HepG2 (cell line): ENCODE measurements at places on chromosomes 5 and 9. TPM values are rescaled to one million over a fixed set of nuclear protein-coding genes. Genes with fewer than 3 reads are reported as not detected.

GRCh38 chr5:1477341-1477740 lies 32.1 kb upstream of the SLC6A3 start:
- peaks cover 2% of the 10 kb centered on the region for H3K4me1 ChIP-seq
- no peak overlapping the region for H3K4me3 ChIP-seq
- H3K36me3 ChIP-seq, result peaks cover 64% of the 10 kb centered on the region
- no peak overlapping the region for H3K27ac ChIP-seq
- no peaks in the 10 kb centered on the region for H3K27me3 ChIP-seq

The DPH7 gene
- total RNA-seq, result 22.6 and 31.6 TPM in 2 replicates

- H3K27me3 ChIP-seq, result no peaks in the 10 kb centered on the region
- no peak for DNase-seq
- peaks cover 3% of the 10 kb centered on the region for H3K4me1 ChIP-seq
Measured at GRCh38 chr9:111922324-111923013, 25.9 kb downstream of the UGCG start.

- no peak overlapping the region for H3K4me3 ChIP-seq
- H3K36me3 ChIP-seq, result no peaks in the 10 kb centered on the region
- H3K27ac ChIP-seq, result no peak overlapping the region
- H3K4me1 ChIP-seq, result no peaks in the 10 kb centered on the region
Measured at GRCh38 chr5:120504057-120504456, 40.0 kb downstream of the PRR16 start.

GRCh38 chr5:115579216-115579615 lies 23.1 kb downstream of the TICAM2 start:
- DNase-seq, result no peak
- H3K4me3 ChIP-seq, result no peak overlapping the region
- H3K27ac ChIP-seq, result no peak overlapping the region
- no peaks in the 10 kb centered on the region for H3K4me1 ChIP-seq
- H3K27me3 ChIP-seq, result peaks cover 3% of the 10 kb centered on the region; the same call in 1 of the 3 replicates

- no peaks in the 10 kb centered on the region for H3K4me1 ChIP-seq
- no peak for DNase-seq
- H3K27me3 ChIP-seq, result no peaks in the 10 kb centered on the region; the same call in 2 of the 3 replicates
- no peak overlapping the region for H3K27ac ChIP-seq
- no peaks in the 10 kb centered on the region for H3K36me3 ChIP-seq
Measured at GRCh38 chr5:31133488-31133887, 60.0 kb upstream of the CDH6 start.

DNA sequence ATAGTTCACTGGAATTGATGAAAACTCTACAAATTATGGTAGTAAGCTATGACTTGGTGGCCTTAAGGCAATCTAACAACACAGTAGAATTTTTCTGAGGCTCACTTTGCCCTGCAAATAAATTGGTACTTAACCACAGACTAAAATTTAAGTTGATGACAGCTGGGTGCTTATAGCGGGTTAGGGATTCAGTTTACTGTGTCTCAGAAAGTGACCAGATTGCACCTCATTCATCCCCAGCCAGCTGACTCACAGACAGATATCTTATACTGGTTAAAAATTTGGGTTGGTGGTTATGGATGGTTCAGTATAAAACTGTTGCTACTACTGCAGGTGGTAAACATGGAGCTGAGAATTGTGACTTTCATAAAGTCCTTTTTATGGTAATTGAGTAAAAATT lies 2.8 kb downstream of the CKS2 start:
- no peaks in the 10 kb centered on the region for H3K36me3 ChIP-seq
- peak overlapping the region; percentile 15 for H3K27ac ChIP-seq
- no peak for DNase-seq
- H3K4me1 ChIP-seq, result peaks cover 59% of the 10 kb centered on the region
- H3K27me3 ChIP-seq, result no peaks in the 10 kb centered on the region

The HTR4 gene
- not detected in 2 replicates for total RNA-seq

GRCh38 chr5:610744-611730 lies 1.1 kb upstream of the CEP72 start:
- DNase-seq, result no peak
- peaks cover 69% of the 10 kb centered on the region for H3K4me1 ChIP-seq
- no peaks in the 10 kb centered on the region for H3K27me3 ChIP-seq
- H3K27ac ChIP-seq, result no peak overlapping the region
- H3K36me3 ChIP-seq, result no peaks in the 10 kb centered on the region

DNA sequence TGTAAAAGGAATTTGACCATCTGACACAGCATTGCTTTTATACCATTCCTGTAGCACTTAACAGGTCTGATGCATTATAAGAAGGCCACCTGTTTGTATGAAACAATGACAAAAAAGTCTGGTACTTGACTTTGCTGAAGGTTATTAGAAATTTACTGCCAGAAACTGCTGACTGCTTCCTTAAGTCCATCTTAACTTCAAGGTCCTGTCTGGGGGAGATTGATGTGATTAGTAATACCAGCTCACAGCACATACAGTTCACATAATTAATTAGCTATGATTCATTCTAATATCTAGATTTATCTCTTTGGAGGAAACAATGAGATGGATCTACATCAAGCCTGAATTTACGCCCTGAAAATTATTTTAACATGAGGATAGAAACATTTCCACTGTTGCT lies 49.6 kb upstream of the TEK start:
- no peak overlapping the region for H3K4me3 ChIP-seq
- no peaks in the 10 kb centered on the region for H3K27me3 ChIP-seq
- H3K4me1 ChIP-seq, result peaks cover 10% of the 10 kb centered on the region
- H3K36me3 ChIP-seq, result no peaks in the 10 kb centered on the region
- no peak overlapping the region for H3K27ac ChIP-seq
- DNase-seq, result no peak

The DBH gene
- total RNA-seq, result not detected in 2 replicates
